ENCODE measurements at places on chromosomes 6 and 20.

GRCh38 chr6:134041093-134041492 lies 11.3 kb downstream of the SLC2A12 start:
- DNase-seq: no peak

DNA sequence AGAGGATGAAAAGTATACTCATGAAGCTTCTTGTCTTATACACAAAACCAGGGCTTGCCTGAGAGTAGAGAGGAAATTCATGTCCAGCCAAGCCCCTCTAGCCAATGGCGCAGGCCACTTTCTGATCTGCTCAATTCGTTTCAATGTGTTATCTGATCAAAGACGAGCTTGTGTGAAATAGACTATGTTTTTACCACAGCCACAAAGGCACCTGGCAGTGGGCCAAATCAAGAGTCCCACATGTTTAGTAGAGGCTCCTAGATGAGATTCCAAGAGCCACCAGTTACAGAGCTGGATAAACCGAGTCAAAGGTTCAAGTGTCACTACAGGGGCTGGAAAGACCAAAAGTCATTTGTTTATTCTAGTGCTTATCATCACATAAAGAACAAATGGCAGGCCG lies 34.9 kb downstream of the GPLD1 start:
- DNase-seq: no peak

GRCh38 chr6:168441434-168442391 lies 729 bp downstream of the SMOC2 start:
- no peak for DNase-seq

- no peak for DNase-seq
These were observed 62.2 kb upstream of the FABP7 start for GRCh38 chr6:122717350-122717749.

GRCh38 chr6:147204843-147205311 lies 660 bp downstream of the STXBP5 start:
- no peak for DNase-seq

DNA sequence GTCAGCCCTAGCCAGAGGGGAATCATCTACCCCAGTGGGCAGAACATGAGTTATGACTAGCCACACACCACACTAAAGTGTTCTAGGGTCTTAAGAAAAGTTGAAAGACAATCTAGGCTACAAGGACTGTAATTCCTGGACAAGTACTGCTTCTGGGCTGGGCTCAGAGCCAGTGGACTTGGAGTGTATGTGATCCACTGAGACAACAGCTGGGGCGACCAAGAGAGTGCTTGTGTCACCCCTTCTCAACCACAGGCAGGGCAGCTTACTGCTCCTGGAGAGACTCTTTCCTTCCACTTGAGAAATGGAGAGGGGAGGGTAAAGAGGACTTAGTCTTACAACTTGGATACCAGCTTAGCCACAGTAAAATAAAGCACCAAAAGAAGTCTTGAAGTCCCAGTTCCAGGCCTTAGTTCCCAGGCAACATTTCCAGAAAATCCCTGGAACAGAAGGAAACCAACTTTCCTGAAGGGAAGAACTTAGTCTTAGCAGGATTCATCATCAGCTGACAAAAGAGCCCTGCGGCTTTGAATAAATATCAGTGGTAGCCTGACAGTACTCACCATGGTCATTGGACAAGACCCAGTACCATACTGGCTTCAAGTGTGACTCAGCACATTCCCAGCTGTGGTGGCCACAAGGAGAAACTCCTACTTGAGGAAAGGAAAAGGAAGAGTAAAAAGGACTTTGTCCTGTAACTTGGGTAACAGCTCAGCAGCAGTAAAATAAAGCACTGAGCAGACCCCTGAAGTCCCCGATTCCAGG lies 355.1 kb upstream of the ADGRB3 start:
- no peak for DNase-seq

DNA sequence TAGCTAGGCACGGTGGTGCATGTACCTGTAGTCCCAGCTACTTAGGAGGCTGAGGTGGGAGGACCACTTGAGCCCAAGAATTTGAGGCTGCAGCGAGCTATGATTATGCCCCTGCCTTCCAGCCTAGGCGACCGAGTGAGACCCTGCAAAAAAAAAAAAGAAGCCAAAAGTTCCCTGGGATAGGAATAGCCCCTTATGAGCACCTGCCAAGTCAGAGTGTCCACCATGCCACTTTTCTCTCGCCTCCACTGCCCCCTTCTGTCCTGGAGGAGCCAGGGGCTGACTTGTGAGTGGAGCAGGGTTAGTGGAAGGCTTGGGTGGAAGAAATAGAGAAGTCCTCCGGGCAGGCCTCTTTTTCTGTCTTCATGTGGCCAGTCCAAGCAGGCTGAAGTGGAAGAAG lies 12.1 kb upstream of the DDX27 start:
- no peak for DNase-seq

DNA sequence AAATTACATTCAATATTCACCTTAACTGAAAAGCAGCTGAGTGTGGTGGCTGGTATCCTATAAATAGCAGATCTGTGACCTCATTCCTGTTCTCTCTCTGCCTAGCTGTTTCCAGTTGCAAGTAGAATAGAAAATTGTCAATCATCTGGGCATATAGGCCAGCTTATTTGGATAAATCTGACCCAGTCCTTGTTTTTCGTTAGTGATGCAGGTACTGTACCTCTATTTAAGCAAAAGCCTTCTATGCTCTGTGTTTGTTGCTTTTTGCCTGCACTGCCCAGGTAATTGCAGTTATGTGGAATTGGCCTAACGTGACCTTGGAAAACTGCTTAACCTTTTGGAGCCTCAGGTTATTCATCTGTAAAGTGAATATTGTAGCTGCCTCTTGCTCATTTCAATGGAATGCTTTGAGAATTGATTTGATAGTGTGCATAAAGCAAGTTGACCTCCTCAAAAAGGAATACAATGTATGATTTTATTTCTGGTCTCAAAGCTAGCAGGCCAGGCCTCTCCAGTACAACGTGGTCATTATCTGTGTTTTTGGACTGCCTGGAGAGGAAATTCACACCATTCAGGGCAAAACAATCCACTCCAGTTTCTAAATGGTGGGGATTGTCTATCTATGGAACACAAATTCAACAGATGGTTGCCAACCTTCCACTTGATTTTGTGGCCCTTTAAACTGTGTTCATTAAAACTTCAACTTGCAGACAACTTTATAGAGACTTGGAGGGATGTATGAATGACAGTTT lies 508.7 kb upstream of the CITED2 start:
- DNase-seq: no peak

DNA sequence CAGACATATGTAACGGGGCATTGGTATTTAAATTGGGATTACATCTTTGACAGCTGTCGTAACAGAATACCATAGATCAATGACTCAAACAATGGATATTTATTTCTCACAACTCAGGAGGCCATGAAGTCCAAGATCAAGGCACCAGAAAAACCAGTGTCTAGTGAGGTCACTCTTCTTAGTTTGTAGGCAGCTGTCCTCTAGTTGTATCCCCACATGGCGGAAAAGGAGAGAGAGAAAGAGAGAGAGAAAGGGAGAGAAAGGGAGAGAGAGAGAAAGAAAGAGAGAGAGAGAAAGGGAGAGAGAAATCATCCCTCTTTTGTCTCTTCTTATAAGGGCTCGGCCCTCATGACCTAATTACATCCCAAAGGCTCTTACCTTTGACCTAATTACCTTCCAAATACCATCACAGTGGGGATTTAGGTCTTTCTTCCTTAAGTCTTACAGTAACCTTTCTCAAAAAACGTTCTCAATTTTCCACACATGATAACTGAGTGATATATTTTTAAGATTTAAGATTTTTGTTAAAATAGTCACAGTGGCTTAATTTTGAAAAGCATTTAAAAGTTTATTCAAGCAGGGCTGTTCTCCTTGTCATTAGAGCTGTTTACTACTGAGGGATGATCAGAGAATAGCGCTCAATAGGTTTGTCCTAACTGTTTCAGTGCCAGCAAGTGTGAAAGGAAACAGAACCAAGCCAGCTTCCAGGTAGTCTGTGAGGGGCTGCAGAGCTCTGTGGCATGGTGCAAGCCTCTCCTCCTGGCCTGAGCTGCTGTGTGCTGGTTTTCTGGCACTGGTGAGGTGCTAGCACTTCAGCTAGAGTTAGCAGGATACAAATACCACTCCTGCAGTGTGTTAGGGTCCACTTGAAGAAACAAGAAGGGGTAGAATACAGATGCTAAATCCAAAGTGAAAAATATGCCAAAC lies 79.0 kb downstream of the IMPG1 start:
- DNase-seq: no peak

DNA sequence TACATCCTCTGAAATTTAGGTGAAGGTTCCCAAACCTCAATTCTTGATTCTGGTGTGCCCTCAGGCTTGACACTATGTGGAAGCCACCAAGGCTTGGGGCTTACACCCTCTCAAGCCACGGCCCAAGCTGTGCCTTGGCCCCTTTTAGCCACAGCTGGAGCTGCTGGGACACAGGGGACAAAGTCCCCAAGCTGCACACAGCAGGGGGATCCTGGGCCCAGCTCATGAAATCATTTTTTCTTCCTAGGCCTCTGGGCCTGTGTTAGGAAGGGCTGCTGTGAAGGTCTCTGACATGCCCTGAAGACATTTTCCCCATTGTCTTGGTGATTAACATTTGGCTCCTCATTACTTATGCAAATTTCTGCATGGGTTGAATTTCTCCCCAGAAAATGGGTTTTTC lies 37.3 kb upstream of the BACH2 start:
- DNase-seq: no peak

DNA sequence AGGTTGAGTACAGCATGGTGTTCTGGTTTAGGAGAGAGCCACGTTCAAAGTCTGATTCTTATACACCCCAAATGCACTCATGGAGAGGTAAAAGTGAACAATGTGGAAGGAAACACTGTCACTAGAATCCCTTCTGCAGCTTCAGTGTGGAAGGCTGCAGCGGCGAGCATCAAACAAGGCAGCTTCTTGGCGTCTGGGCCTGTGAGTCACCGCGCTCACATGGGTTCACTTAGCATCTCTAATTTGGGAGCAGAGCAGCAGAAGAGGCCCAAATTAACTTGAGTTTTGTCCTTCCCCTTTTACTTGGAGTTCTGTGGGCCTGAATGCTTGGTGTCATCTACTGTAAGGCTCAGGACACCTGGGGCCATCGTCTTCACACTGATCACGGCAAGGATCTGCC lies 10.9 kb upstream of the E2F1 start:
- DNase-seq: no peak

GRCh38 chr20:57582432-57583288 lies 21.8 kb downstream of the PCK1 start:
- DNase-seq: no peak

GRCh38 chr20:5657190-5657875 lies 92.9 kb upstream of the SHLD1 start:
- peak; percentile 76 for DNase-seq

- DNase-seq: no peak
These were observed 114.0 kb downstream of the LCA5 start for GRCh38 chr6:79423216-79423615.

DNA sequence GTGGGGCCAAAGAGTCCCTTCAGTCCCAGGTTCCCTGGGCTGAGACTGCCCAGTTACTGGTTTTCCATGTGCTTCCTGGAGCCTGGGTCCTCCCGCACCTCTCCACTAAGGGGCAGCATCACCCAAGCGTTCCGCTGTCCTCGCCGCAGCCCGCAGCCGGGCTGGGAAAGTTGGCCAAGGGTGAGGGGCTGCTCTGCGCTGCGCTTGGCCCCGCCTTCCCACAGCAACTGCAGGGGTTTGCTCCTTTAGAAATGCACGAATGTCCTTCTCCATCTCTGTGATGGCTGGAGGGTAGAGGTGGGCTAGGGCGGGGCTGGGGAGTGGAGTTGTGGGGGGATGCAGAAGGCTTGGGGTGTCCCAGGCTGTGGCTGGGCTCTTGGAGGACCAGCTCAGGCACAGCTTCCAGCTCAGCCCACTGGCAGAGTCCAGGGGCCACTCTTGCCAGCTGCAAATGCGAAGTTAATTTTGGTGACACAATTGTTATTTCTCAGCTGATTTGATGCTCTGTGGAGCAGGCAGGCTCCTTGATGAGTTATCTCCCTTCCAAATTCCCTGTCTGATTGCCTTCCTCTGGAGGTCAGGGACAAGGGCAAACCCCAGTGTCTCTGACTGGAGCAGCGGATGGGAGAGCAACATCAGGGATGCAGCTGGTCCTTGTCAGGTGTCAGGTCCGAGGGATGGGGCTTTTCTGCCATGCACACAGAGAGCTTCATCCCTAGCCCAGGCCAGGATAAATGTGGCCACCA lies 63.2 kb downstream of the NOL4L start:
- DNase-seq: peak; percentile 30

- DNase-seq: no peak
These were observed 835.4 kb downstream of the MAFB start for GRCh38 chr20:39853636-39854035.

GRCh38 chr20:13118676-13119075 lies 102.4 kb upstream of the ISM1 start:
- no peak for DNase-seq

DNA sequence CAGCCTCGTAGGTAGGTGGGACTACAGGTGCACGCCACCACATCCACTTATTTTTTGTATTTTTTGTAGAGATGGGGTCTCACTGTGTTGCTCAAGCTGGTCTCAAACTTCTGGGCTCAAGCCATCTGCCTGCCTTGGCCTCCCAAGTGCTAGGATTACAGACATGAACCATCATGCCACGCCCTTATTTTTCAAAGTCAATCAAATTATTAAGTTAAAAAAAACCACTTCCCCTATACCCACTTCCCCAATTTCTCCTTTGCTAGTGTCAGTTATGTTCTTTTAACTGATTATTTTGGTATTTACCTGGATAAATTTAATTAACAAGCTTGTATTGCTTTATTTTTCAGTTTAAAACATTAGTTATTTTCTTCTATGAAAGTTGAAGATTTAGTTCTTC lies 49.6 kb downstream of the RIOK1 start:
- DNase-seq: no peak

- DNase-seq: no peak
These were observed 12.0 kb downstream of the AARS2 start for GRCh38 chr6:44301106-44301505.

DNA sequence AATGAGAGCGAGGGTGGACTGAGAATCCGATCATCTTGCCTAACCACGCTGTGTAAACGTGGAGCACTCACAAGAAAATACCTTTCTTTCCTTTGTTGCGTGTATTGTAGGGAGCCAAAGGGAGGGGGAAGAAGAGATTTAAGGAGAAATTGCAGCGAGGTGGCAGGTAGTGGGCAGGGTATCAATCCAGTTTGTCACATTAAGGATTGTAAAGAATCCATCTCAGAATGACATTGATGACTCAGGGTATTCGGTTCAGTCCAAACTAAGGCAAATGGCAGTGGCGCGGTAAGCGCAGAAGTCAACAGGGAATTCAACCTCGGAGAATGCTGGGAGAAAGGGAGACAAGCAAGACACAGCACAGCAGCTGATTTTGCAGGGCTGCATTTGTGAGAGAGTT lies 146.2 kb downstream of the ID4 start:
- no peak for DNase-seq

DNA sequence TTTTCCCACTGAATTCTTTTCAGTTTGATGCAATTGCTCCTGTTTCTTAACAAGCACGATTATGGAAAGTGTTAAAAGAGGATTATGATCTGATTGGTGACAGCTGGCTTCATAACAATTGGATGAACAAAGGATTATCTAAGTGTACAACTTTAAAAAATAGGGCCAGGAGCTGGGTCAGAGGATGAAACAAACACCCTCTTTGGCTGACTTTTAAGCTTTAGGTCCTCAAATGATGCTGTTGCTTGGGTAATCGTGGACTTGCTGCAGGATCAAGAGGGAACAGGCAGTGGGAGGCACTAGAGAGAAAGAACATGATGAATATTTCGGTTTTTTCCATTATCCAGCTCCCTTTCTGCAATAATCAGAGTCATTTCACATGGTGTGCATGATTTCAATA lies 35.5 kb upstream of the TMX4 start:
- DNase-seq: no peak

Measured in Panc1 (cell line).